ENCODE measurements at places on chromosomes 3 and 15.

DNA sequence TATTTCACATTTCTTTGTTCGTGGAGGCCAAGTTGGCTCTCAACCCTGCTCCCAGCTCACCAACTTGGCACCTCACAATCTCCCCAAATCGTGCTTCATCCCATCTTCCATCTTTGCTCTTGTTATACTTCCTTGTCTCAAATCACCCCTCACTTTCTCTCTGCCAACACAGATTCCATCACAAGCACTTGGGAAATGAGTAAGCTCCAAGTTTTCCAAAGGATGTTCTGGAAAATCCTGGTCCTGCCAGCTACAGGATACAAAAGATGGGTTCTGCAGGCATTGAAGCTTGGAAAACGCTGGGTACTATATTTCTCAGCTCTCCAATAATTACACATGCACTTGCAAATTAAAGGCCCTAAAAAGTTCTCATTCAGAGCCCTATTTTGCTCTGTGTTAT is 4.1 kb upstream of the TM4SF4 start:
- no peak for DNase-seq

GRCh38 chr15:39621210-39621609 is 40.3 kb downstream of the THBS1 start:
- DNase-seq = peak; percentile 8

GRCh38 chr3:60931452-60931851 is 319.8 kb downstream of the FHIT start:
- DNase-seq = no peak

DNA sequence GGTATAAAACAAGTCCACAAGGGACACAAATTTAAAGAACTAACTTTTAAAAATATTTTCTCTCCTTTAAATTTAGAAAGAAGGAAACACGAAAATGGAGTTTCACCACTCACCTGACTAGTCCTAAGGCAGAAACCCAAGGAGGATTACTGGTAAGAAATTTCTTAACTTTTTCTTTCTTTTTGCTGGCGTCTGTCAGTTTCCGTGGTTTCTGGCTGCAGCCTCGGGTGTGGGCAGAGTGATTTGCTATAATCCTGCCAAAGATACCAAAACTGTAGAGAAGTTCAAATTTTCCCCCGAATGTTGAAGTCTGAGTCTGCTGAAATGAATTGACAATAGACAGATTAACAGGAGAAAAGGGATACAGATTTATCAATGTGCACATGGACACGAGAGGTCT is 843.6 kb upstream of the ALCAM start:
- no peak for DNase-seq

DNA sequence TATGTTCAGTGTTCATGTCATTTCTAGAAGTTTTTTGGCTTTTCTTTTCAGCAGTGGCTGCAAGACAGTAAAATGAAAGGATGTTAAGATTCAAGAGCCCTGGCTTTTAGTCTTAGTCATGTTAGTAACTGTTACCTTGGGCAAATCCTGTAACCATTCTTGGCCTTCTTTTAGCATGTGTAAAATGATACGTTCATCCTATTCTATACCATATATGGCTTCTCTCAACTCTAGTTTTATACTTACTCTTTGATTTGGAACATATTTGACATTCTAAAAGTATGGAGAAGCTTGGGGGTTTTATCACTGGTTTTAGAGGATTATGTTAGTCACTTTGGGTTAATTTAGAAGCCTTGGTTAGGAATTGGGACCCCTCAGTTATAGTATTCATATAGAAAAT is 20.1 kb downstream of the GTF2E1 start:
- DNase-seq = no peak

GRCh38 chr3:5565026-5565425 is 377.5 kb downstream of the EDEM1 start:
- no peak for DNase-seq

GRCh38 chr3:38706961-38707360 is 57.5 kb upstream of the SCN5A start:
- DNase-seq = no peak

- no peak for DNase-seq
Measured at GRCh38 chr15:26662283-26662682, 110.6 kb downstream of the GABRB3 start.

GRCh38 chr15:39628546-39629257 is 47.8 kb downstream of the THBS1 start:
- DNase-seq = no peak

DNA sequence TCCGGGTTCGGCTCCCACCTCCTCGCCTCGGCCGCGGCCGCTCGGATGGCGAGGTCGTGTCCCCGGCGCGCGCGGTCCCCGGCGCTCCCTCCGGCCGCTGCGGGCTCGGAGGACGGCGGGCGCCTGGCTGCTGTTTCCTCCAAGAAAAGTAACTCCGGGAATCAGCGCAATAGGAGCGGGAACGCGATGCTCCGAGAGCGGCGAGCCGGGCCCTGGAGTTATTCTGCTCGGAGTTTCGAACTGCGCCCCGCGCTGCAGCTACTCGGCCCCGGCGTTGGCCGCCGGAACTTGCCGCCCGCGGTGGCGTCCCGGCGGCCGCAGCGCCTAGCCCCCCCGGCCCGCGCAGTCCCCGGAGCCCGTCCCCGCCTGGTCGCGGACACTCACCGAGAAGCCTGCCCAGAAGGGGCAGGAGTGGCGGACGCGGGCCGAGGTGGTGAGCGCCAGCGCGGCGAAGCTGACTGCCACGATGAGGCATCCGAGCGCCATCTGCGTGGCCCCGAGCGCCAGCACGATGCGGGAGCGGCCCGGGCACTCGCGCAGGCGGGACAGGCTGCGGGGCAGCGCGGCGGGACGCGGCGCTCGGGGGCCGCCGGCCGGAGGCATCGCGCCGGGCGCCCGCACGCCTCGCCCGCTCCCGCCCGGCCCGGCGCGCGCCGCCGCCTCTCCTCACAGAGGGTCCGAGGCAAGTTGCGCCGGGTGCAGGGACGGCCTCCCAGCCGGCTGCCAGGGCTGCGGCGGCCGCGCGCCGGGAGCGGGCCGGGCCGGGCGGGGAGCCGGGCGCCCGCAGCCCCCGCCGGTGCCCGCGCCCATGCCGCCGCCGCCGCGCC is 251.9 kb downstream of the TJP1 start:
- DNase-seq = no peak

GRCh38 chr3:110579840-110580550 is 491.6 kb upstream of the NECTIN3 start:
- no peak for DNase-seq

GRCh38 chr15:73585871-73586654 is 47.1 kb downstream of the NPTN start:
- no peak for DNase-seq

GRCh38 chr3:31234145-31234544 is 298.6 kb upstream of the STT3B start:
- no peak for DNase-seq

DNA sequence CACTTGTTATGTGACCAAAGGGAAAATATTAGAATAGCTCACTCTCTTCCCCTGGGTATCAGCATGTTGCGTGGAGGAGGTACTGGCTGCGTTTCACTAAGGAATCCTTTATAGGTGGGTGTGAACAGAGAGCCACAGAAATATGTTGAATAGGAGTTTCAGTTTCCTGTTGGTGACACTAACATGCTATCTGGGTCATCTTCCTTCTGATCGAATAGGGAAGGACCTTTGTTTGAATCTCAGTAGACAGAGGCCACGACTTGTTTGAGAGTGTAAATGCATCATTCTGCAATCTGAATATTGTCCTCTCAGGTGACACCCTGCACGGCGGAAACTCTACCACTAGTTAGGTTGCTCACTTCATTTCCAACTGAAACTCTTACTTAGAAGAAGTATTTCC is 157.9 kb upstream of the SLC2A2 start:
- DNase-seq = no peak

DNA sequence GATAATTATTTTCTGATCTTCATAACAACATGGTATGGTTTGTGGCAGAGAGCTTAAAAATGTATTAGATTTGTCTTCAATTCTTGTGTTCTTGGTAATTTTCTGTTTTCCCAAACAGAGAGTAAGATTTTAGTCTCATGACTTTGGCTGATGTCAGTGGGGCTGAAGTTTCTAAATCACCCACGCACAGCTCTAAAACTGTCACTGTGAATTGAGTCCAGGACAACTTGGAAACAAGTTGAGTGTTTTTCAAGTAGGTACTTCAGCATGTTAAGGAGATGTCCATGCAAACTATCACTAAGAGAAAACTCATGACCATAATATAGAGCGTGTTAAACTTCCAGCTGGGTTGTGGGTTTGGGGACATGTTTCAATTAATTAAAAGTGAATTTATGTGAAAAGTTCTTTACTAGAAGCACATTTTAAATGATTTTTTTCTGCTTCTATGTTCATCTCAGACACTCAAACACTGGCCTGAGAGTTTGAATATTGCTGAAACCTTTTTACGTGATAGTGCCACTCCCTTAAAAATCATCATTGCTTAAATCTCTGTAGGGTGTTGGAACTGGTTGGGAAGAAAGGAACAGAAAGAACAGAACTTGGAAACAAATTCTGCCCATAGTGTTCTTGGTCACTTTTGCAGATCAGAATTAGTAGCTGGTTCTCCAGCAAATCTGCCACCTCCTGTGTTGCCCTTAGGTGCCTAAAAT is 89.8 kb downstream of the KLHL25 start:
- DNase-seq = no peak

GRCh38 chr3:4982773-4983738 is 3.8 kb downstream of the BHLHE40 start:
- no peak for DNase-seq

DNA sequence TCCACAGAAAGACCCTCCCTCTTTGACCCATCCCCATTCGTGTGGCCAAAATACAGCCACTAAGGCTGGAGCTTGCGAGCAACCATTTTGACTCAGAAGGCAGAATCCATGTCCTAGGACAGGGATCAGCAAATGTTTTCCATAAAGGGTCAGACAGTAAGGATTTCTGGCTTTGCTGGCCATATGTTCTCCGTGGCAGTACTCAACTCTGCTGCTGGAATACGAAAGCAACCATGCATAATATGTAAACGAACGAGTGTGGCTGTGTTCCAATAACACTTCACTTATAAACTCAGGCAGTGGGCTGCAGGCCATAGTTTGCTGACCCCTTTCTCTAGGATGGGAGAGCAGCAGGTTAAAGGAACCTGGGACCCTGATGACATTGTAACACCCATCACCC is 77.6 kb upstream of the WNT5A start:
- DNase-seq = peak; percentile 26

DNA sequence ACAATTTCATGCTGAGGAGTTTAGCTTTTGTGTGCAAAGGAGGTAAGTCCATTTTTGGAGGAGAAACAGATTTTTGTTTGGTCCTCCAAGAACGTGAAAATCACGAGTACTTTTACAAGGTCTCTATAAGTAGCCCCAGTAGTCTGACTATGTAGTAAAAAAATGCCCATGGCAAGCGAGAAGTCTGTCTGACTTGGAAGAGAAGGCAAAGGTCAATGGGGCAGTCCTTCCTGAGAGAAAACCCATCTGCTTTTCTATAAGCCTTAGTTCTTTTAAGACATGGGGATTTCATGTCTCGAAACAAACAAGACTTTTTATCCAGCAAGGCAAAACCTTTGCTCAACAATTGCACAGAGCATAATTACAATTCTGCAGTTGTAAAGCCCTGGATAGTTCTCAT is 183.2 kb downstream of the GAP43 start:
- DNase-seq = no peak

DNA sequence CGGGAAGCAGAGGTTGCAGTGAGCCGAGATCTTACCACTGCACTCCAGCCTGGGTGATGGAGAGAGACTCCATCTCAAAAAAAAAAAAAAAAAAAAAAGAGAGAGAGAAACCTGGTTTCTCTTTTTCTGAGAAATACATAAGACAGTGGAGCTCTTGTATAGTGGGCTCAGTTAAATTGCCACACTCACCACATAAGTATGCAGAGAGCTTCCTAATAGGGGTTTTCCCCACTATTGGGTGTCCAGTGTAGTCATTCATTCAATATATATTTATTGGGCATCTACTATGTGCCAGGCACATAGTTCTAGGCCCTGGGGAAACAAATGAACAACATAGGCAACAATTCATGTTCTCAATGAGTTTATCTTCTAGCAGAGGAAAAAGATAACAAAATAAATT is 48.9 kb upstream of the FMN1 start:
- DNase-seq = no peak

DNA sequence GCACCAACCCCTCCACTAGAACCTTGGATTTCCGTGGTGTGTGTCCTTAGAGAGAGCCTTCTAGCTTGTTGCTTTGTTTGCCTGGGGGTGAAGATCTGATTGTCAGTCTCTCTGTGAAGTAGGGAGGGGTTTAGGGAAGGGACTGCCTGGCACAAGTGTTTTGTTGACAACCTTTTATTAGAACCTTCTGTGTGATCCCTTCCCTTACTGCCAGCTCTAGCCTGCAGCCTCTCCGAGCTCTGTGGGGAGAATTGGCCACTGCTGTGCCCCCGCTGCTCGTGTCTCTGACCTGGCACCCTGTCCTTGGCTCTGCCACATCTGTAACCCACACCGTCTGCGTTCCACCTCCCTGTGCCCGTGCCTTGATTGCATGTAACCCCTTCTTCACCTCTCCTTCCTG is 30.9 kb upstream of the PCSK6 start:
- no peak for DNase-seq

GRCh38 chr15:66847565-66847991 is 145.5 kb downstream of the SMAD6 start:
- DNase-seq = no peak

DNA sequence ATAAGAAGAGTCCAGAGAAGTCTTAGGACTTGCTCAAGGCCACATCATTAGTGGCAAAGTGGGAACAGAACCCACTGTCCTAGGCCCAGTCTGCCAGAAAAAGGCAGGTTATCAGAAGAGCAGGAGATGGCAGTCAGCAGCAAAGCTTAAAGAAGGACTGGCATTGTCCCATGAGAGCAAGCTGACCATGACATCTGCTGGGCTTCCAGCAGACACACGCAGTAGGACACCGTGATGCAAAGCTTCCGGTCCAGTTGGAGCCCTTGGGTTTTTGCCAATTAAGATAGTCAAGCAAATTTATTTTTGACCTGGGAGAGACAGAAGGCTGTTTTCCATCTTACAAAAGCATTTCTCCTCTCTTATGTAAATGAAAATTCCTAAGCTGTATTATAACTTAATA is 42.1 kb downstream of the ZBTB38 start:
- DNase-seq = peak; percentile 65

DNA sequence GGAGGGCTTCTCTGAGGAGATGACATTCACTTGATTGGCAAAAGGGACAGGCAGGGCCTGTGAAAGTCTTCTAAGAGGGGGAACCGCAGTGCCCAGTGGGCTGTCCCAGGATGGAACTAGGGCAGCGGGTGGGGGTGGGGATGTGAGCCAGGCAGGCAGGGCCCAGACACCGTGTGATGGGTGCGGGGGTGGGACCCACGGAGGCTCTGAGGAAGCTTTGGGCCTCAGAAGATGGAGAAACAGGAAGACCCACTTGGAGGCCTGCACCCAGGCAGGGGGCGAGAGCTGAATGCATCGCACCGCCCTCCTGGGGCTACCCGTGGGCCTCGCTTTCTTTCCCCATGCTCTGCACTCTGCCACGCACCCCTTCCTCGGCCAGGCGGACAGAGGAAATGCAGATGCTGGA is 32.9 kb upstream of the ACAD9 start:
- no peak for DNase-seq

DNA sequence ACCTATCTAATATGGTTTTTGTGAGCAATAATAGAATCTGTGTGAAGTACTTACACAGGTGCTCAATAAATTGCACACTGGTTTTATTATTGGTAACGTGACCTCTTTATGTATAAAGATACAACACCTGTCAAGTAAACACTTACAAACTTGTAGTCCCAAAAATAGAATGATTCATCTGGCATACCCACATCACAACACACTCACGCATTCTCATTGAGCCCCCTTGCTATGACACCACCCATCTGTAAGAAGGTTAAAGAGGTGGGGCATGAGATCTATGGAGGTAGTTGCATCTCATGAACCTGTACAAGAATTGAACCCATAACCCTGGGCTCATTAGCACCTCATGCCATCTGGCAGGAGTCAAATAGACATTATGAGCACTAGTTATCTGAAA is 134.9 kb upstream of the THBS1 start:
- no peak for DNase-seq
